NCI-H446 (cell line): ENCODE measurements at places on chromosomes 1 and 21.

GRCh38 chr1:231972111-231972445 lies 345.5 kb downstream of the DISC1 start:
- DNase-seq = no peak

GRCh38 chr1:186139115-186139514 lies 235.9 kb downstream of the TPR start:
- DNase-seq = no peak

GRCh38 chr1:16215882-16216753 lies 3.7 kb upstream of the ARHGEF19 start:
- DNase-seq = peak; percentile 31

DNA sequence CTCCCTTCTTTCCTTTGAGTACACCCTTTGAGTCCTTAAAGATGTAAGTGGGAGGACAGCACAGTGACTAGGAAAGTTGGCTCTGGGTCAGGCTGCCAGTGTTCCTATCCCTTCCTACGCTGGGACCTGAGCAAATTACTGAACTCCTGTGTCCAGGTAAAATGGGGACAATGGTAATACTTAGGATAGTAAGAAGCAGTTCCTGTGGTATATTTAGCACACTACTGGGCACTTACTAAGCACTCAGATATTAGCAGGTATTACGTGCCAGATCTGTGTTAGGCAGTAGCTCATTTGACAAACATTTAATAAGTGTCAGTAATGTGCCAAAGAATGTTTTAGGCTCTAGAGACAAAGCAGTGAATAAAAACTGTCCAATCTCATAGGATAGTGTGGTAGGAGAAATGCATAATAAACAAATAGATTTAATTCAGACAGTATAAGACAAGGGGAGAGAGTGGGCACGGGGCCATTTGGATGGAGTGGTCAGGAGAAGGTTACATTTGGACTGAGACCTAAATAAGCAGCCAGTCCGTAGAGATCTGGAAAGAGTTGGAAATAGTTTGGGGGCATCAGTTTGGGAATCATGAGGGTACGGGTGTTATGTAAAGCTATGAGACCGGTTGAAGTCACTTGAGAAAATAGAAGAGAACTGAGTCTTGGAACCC lies 26.2 kb upstream of the ZFP69B start:
- DNase-seq = no peak

DNA sequence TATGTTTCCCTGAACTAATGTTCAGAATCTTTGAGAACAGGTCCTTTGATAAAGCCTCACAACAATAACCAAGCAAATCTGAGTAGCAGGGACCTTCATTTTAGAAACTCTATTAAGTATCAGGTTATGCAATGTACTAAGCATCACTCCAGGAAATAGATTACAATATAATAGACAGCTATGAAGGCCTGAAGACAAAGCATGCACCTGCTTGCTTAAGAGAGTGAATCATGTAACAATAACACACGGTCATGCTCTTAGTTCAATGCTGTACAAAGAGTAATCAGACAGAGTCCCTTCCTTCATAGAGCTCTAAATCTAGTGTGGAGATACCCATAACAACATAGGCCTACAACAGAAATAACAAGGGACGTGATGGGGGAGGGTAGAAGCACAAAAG lies 8.1 kb upstream of the CMPK1 start:
- no peak for DNase-seq

DNA sequence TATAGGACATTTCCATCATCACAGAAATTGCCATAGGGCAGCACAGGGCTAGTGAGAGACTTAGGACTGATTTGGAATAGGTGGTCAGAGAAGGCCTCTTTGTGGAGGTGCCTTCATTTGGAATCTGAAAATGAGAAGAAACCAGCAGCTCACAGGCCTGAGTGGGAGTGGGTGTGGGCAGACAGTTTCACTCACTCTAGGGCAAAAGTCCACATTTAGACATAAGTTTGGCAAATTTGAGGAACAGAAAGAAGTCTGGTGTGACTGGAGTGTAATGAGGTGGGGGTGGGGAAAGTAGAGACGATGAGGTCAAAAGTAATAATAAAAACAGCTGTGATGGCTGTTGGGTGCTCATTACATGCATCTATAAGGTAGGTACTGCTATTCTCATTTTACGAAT lies 22.4 kb upstream of the BCAR3 start:
- DNase-seq = no peak

- no peak for DNase-seq
These were observed 6.0 kb upstream of the DUSP10 start for GRCh38 chr1:221747839-221748238.

- no peak for DNase-seq
These were observed 83.8 kb downstream of the GABPA start for GRCh38 chr21:25818551-25818950.

DNA sequence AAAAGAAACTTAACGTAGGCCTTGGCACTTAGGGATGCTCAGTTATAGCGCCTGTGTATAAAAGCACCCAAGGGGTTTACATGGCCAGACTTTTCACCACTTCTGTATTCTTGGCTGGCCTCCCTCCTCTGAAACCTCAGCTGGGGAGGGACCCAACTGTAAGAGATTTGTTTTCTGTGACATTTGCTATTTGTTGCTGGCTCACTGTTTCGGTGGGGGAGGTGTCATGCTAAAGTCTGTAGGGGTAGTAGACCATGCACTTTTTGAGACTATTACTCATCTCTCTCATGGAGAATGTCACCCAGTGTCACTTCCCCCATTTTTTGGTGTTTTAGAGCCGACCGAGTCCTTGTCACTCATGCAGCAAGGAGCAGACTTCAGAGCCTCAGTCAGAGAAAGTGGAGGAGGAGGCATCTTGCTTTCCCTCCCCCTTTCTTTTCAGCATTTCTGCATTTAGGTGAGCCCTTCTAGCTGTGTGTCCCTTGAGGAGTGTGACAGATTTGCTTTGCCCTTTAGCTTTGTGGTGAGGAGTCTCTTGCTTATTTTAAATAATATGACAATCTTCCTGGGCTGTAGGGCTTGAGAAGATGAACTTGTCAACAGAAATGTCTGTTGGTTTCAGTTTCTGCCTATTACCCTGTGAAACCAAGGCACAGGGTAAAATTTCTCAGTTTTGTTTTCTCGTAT lies 160.1 kb downstream of the FASLG start:
- no peak for DNase-seq

DNA sequence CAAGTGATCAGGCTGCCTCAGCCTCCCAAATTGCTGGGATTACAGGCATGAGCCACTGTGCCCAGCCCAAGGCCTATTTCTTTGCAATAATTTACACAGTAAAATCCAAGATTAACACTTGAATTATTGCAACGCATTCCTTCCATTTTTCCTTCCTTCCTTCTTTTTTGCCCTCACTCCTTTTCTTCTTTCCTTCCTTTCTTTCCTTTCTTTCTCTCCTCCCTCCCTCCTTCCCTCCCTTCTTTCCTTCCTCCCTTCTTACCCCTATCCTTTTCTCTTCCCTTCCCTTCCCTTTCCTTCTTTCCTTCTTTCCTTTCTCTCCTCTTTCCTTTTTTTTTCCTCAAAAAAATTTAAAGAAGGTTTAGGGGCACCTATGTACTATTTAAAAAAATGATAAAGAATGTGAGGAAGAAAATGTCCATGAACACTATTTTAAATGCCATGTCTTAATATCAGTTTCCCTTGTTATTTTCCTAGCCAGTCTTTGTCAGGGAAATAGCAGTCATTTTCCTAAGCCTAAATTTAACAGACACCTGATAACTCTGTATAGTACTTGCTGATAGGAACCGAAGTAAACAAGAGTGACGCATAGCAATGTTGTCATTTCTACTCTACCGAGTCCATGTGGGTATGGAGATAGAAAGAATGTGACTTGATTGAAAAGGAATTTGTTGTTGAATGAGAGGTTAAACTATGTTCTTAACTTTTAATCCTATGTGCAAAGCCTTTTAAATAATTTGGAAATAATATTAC lies 79.8 kb upstream of the HMCN1 start:
- no peak for DNase-seq

- DNase-seq = peak; percentile 51
These were observed 49.2 kb upstream of the C1orf198 start for GRCh38 chr1:230917284-230918135.

DNA sequence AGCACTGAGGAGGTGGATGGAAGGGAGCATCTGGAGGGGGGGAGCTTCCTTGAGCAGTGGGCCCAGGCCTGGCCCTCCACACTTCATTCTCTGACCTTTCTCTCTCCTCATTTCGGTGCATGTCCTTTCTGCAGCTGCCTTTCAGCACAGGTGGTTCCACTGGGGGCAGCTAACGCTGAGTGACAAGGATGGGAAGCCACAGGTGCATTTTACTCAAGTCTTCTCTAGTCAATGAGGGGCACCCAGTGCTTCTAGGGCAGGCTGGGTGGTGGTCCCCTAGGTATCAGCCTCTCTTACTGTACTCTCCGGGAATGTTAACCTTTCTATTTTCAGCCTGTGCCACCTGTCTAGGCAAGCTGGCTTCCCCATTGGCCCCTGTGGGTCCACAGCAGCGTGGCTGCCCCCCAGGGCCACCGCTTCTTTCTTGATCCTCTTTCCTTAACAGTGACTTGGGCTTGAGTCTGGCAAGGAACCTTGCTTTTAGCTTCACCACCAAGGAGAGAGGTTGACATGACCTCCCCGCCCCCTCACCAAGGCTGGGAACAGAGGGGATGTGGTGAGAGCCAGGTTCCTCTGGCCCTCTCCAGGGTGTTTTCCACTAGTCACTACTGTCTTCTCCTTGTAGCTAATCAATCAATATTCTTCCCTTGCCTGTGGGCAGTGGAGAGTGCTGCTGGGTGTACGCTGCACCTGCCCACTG lies 43.2 kb downstream of the YARS1 start:
- no peak for DNase-seq

- DNase-seq = no peak
These were observed 32.1 kb upstream of the IGSF3 start for GRCh38 chr1:116699605-116700004.

- no peak for DNase-seq
These were observed 801 bp upstream of the GORAB start for GRCh38 chr1:170530972-170531757.

DNA sequence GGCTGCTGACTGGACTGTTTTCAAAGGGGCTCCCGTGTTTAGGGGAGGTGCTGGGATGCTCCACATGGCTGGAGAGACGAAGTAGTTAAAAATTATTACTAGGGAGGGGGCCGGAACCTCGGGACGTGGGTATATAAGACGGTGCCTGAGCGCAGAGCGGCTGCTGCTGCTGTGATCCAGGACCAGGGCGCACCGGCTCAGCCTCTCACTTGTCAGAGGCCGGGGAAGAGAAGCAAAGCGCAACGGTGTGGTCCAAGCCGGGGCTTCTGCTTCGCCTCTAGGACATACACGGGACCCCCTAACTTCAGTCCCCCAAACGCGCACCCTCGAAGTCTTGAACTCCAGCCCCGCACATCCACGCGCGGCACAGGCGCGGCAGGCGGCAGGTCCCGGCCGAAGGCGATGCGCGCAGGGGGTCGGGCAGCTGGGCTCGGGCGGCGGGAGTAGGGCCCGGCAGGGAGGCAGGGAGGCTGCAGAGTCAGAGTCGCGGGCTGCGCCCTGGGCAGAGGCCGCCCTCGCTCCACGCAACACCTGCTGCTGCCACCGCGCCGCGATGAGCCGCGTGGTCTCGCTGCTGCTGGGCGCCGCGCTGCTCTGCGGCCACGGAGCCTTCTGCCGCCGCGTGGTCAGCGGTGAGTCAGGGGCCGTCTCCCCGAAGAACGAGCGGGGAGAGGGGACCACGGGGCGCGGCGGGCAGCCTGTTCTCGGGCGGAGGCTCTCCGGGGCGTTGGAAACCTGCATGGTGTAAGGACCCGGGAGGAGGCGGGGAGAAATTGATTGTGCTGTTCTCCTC lies at the start of gene CHODL:
TSS of gene CHODL (plus strand) at position 163 of the 793 bp plus-strand sequence. CDS start at position 554, 391 bp downstream.
- peak; percentile 48 for DNase-seq

GRCh38 chr1:198232378-198232777 lies 75.6 kb downstream of the NEK7 start:
- DNase-seq = no peak

- no peak for DNase-seq
These were observed 1.4 kb upstream of the KRTAP10-4 start for GRCh38 chr21:44571844-44572782.

DNA sequence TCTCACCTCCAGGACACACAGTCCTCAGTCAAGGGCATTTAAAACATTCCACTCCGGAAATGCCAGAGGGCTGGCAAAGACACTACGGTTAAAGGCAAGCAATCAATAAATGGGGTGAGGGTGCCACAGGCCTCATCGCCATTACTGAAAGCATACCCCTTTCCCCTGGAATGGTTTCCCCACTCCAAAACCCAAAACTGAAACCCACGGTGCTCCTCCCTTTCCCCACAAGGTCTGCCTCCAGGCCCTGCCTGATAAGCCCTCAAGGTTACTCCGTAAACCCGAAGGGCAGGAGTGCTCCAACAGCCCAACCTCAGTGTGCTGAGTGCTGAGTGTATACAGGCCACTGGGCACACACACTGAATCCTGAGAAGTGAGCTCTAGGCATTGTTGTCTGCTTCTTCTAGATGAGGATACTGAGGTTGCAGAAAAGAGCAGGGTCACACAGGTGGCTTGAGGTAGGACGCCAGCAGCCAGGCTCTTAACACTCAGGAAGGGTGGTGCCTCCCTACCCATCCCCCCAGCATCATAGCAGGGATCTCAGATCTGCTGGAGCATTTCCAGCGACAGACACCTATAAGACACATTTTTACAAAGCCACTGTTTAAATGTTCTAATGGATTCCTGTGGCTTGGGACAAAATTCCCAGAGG lies 29.0 kb downstream of the SSBP3 start:
- no peak for DNase-seq

DNA sequence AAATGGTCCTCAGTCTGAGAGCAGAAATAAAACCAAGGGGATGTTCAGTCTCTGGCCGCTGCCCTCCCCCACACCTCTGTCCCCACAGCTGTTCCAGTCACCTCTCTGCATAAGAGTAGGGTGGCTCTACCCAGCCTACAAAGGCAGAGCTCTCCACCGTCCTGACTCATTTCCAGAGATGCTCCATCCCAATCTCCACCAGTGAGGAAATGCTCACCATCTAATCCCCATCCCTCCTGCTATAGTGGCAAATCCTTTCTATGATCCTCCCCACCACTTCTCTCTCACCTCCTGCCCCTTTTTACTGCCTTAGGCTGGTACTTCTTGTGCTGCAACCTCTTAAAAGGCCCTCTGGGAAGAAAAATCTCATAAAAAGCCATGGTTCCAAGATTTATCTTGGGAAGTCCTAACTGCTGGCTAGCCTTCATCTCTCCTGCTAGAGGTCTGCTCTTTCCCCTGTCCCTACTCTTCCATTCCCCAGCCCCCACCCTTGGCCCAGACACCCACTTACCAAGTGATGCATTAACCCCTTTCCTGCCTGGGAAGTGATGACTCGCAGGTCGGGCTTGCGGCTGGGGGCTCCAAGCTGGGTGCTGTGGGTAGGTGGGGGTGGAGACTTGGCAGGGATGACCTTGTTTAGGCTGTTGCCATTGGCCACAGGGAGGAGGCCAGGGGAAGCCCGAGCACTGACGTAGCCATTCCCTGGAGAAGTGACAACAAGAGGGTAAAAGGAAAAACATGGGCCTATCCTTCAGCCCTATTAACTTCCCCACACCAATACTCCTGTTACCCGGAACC lies 23.9 kb downstream of the MEF2D start:
- DNase-seq = no peak

DNA sequence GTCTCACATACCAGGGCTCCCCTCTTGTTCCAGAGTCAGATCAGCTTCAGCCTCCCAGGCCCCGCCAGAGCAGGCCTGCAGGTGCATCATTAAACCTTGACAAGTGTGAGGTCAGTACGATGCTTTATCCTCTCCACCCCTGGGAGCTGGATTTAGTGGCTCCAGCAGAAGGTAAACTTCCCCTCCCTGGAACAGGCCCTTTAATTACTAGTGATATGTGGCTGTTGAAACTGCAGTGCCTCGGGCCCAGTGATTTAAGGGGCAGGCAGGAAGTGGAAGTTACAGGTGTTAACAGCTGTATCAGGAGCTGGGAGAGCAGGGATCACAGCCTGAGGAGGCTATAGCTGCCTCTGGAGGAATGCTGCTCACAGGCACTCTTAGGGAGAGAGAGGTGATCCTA lies 132.4 kb upstream of the KLHDC7A start:
- no peak for DNase-seq

- DNase-seq = no peak
These were observed 45.7 kb downstream of the WNT9A start for GRCh38 chr1:227901906-227902640.
